ENCODE measurements at places on chromosomes 5 and 9. TPM values are rescaled to one million over a fixed set of nuclear protein-coding genes. Genes with fewer than 3 reads are reported as not detected.

ENTREP1 gene
- 12.7 TPM for total RNA-seq

GLRA1 gene
- not detected for total RNA-seq

PCDHA5 gene
- not detected for total RNA-seq

PTGES gene
- total RNA-seq = 27.5 TPM

LPAR1 gene
- 55.0 TPM for total RNA-seq

FGF1 gene
- 5.4 TPM for total RNA-seq

NR2F1 gene
- 3.2 TPM for total RNA-seq

Measured in lower leg skin (tissue), 4 donors.